ENCODE measurements at places on chromosomes 5 and 9.

DNA sequence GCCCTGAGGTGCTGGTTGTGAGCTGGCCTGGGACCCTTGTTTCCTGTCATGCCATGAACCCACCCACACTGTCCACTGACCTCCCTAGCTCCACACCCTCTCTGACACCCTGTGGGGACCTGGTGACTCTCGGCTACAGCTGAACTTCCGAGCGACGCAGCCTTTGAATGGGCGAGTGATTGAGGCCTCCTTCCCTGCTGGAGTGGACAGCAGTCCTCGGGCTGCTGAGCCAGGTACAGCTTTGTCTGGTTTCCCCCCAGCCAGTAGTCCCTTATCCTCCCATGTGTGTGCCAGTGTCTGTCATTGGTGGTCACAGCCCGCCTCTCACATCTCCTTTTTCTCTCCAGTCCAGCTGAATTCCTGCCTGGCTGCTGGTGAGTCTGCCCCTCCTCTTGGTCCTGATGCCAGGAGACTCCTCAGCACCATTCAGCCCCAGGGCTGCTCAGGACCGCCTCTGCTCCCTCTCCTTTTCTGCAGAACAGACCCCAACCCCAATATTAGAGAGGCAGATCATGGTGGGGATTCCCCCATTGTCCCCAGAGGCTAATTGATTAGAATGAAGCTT is 6.1 kb downstream of the CA9 start:
- ATAC-seq = peak; percentile 24

DNA sequence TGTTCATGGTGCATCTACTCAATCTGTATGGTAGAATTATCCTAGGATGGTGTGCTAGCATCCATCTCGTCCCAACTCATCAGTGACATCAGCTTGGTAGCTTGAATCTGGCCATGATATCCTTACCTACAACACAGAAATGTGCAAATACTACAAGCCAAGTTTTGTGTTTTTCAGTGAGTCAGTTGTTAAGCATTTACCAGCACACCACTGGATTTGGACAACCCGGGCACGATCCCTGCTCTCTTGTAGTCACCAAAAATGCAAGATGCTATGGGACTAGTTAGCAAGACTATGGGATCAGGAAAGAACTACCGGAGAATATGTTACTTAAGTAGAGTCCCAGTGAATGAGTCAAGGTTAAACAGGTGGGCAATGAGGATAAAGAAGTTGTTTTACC is 32.1 kb upstream of the ZNF354B start:
- ATAC-seq = no peak

DNA sequence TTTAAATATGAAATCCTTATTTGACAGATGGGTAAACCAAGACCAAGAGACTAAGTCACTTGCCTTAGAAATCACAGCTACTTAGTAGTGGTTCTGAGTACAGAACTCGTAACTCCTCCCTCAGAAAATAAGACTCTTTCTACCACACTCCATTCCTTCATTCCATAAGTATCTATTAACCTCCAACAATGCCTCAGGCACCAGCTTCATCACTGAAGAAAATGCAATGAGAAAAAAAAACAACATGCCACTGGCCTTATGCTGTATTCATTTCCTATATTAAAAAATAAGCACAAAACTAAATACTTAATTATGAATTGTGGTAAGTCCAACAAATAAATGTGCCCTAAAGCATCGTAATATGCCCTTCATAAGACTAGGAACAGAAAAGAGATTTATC is 13.5 kb upstream of the FREM1 start:
- ATAC-seq = no peak

GRCh38 chr9:93086447-93087224 is 9.4 kb upstream of the CARD19 start:
- no peak for ATAC-seq

DNA sequence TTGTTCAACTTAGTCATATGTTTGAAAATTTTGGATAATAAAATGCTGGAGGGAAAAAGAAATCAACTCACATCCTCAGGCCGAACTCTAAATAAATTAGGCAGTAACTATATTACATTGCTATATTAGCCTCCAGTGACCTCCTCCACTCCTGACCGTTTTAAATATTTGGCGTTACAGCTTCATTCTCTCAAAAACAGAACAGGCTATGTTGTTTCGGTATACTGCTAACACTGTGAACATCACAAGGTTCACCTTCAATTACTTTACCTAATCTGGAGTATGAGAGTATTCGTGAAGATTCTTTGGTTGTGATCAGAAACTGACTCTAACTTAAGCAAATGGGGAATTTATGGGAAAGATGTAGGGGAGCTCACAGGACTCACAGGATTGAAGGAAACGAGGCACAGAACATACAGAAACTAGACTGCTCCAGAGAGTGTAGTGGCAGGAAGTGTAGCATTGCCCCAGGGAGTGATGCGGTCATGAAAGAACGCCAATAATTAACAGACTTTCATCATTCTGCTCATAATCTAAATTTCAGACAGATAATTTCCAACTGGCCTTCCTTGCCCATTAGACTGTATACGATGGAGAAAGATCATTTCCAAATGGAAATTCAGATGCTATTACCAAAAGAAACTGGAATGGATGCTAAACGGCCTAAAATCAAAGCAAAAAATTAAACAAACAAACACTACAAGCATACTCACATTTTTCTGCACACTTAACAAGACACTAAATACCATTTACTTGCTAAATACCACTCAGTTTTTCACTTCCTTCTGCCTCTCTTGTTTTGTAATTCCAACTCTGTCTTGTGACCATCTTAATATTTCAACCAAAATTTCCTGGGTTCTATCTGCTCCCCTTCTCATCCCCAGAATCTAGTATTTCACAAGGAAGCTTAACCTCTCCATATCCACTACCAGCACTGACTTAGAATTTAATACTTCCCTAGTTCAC is 110.1 kb upstream of the LPAR1 start:
- peak; percentile 36 for ATAC-seq

DNA sequence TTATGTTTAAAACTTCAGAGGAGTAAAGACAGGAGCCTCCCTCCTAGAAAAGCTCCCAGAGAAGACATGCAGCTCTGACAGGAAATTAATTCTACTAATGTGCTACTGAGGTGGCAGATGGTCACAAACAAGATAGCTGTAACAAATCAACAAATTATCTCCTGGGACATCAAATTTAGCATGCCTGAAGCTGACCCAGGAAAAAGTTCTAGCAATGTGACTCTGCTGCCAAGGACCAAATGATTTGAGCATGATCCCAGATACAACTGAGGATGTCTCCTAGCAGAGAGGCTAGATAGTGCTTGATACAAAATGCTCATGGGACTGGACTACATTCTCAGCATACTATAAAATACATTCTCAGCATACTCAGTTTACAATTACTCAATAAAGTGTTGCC is 413.5 kb upstream of the SMC2 start:
- ATAC-seq = no peak

DNA sequence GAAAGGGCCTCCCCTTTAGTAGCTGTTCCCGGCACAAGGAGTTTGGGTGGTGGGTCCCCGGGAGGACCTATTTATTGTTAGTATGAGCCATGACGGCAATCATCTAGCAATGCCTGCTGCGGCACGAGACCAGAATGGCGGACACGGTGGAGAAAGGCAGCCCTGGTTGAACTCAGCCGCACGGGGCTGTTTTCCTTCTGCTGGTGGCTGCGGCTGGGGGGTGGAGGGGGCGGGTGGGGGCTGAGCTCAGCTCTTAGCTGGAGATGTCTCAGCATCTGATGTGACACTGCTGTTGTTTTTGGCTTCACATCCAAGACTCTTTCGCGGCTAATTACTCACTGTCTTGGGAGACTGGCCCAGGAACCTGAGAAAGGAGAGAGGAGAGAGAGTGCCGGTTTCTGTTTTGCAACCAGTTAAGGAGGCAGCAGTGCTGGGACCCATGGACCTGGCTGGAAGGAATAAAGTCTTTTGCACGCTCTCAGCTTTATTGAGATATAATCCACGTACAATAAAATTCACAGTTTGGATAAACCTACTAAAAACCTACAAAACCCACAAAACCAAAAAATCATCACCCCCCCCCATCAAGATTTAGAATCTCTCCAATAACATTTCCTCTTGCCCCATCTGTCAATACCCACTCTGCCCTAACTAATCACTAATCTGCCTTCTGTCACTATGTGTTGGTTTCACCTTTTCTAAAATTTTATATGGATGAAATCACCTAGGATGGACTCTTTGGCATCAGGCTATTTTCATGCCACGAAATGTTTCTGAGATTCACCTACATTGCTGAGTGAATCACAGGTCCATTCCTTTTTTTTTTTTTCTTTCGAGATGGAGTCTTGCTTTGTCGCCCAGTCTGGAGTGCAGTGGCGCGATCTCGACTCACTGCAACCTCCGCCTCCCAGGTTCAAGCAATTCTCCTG is 81.8 kb upstream of the NEURL1B start:
- ATAC-seq = peak; percentile 63

- ATAC-seq = 0 out of 3 replicates have a peak, but pooled peaks have one; percentile 8
Observed at GRCh38 chr5:139402561-139403158, 1.2 kb downstream of the SPATA24 start.

GRCh38 chr5:120779674-120780073 is 315.6 kb downstream of the PRR16 start:
- ATAC-seq = peak; percentile 45

GRCh38 chr9:7937761-7938491 is 138.3 kb upstream of the DMAC1 start:
- no peak for ATAC-seq

DNA sequence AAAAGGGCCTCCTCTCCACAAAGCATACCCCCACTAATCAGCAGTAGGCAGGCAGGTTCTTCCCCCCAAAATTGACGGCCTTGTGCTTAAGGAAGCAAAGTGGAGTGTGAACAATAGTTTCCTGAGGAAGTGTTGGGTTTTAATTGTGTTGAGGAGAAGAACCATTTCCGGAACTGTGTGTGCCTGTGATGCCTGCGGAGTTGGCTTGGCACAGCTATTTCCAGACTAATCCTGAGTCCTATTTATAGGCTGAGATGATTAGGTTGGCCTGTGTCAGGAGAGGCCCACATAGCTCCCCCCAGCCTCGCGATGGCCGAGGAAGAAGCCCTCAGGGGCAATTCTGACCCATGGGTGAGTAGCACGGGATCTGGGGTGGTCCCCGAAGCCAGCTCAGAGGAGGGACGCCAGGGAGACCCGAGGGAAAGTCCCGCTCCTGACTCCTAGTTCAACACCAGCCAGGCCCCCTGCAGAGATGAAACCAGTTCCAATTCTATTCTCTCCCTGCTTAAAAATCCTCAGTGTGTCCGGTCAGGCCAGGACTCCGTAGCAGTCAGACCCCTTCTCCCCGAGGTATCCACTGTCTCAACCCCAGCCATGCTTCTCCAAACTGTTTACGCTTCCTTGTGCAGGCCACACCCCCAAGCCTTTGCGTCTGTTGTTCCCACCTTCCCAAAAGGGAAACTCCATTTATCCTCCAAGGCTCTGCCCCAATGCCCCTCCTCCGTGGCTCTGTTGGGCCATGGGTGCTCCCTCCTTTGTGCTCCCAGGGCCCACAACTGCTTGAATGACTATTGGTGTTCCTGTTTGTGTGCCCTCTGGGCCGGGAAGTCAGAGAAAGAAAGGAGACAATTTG is 18.1 kb downstream of the GSN start:
- no peak for ATAC-seq

GRCh38 chr5:172114875-172115422 is 73.1 kb downstream of the STK10 start:
- ATAC-seq = no peak

- ATAC-seq = peak; percentile 47
Observed at GRCh38 chr5:104513640-104514072, 951.1 kb upstream of the NUDT12 start.

- no peak for ATAC-seq
Observed at GRCh38 chr5:10703676-10704075, 57.4 kb downstream of the DAP start.

GRCh38 chr5:115098041-115098702 is 71.5 kb downstream of the TRIM36 start:
- ATAC-seq = peak; percentile 98
